ENCODE measurements at places on chromosomes 7 and 10.

DNA sequence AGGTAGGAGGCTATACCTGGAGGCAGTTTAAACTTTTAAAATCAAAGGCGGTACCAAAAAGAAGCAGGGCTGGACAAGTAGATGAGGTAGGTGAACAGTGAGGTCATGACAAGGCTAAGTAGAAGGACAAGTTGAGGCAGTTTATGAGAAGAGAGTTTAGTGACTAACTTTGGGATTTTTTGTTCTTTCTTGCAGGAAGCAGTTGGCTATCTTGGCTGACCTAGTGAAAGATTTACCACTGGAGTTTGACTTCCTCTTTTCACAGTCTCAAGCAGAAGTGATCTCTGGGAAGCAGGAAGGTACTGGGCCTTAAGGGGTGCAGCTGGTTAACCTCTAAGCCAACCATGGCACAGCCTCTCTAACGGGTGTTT, 26.3 kb downstream of the ENTPD7 start:
- no peak for DNase-seq

GRCh38 chr10:120701381-120701780, 149.8 kb upstream of the WDR11 start:
- DNase-seq, result no peak

DNA sequence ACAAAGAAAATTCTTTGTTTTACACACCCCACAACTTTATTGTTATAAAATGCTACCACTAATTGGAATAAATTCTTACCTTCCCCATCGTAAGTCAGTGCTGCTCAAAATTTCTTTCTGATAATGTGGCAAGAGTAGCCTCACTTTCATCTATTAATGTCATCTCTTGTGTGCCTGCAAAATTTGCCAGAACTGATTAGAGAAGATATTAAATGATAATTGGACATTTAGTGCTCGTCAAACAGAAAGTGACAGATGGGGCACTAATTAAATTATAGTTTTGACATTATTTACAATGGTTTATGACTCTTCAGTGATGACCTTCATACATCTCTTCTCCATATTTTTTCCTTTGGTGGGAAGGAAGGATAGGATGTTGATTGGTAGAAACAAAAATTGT, 690.9 kb downstream of the NXPH1 start:
- no peak for DNase-seq

GRCh38 chr10:122450353-122450990, 4.0 kb upstream of the ARMS2 start:
- DNase-seq, result no peak

- no peak for DNase-seq
These were observed 29.7 kb downstream of the RAMP3 start for GRCh38 chr7:45187089-45187945.

GRCh38 chr7:151481650-151482505, 37.8 kb downstream of the RHEB start:
- DNase-seq, result no peak

DNA sequence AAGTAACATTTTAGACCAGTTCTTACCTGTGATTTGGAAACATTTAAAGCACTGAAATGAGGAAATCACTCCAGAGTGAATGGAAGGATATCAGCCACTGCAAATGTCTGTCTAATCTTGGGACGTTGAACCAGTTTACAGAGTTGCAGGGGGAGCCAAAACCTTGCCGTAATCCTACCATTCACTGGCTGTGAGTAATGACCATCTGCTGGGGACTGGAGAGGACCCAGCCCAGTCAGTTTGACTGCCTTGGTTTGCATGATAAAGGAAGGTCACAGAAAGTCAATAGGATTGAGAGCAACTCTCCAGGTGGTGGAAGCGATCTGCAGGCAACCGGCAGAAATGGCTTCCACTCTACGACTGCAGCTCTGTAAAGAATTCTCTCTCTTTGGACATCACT, 167.2 kb downstream of the AKR1D1 start:
- no peak for DNase-seq

DNA sequence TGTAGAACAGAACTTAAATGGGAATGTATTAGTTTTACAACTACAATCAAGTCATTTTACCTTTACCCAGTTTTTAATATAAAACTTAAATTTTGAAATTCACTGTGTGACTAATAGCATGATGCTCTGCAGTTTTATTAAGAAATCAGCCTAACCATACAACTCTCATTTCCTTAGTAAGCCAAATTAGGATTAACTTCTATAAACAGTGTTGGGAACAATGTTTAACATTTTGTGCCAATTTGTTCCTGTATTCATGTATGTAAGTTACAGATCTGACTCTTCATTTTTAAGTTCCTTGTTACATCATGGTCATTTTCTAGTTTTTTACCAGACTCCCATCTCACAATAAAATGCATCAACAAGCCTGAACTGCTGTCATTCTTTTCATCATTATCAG, 209.8 kb downstream of the ZEB1 start:
- DNase-seq, result no peak

- no peak for DNase-seq
These were observed 70.1 kb upstream of the CAMK1D start for GRCh38 chr10:12279281-12279680.

GRCh38 chr7:92723943-92724342, 112.4 kb downstream of the CDK6 start:
- DNase-seq, result no peak

DNA sequence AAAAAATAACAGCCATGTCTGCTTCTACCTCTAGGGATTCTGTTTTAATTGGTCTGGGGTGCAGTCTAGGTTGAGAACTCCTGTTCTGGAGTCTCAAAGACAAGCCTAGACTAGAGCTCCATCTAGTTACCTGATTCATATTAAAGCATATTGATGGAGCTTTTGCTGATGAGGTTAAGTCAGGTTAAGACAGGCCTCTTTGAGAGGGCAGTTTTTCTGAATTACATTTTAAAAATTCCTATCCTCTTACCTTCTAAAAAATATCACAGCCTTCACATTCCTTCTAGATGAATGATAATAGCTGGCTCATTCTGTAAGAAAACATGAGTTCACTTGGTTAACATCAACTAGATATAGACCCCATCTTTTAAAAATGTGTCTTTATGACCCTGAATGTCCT, 28.9 kb downstream of the MGAM start:
- DNase-seq, result no peak

- no peak for DNase-seq
These were observed 105.0 kb upstream of the AGR3 start for GRCh38 chr7:16986755-16987154.

DNA sequence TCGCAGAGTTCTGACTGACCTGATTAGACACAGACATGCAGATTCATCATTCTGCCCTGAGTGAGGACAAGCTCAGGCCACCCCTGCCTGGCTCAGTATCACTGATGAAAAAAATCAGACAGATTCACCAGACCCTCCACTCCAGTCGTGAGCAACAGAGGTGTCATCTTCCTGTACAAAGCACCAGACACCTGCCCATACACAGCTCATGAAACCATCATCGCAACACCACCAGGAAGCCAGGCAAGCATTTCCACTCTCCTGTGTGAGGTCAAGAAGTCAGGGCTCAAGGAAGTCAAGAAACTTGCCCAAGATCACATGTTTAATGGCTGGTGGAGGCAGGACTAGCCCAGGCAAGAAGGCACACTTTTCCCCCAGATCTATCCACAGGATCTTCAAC, 163.0 kb downstream of the CALN1 start:
- no peak for DNase-seq

- DNase-seq, result no peak
These were observed 3.2 kb upstream of the ZNF775 start for GRCh38 chr7:150375662-150376521.

DNA sequence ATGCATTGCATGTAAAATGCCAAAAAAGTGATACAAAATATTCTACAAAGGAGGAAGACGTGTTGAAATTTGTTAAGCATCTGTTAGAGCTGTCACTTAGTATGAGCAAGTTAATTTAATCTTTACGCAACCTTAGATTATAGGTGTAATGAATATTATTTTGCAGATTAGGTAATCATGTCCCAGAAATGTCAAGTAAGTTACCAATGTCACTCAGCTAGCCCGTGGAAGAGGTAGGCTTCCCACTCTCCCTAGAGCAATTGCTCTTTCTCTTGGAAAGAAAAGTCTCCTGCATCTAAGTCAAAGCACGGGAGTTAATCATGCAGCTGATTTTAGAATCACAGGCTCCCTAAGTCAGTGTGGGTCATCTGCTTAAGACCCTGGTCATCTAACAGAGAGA, 830.4 kb upstream of the IGFBP3 start:
- no peak for DNase-seq

DNA sequence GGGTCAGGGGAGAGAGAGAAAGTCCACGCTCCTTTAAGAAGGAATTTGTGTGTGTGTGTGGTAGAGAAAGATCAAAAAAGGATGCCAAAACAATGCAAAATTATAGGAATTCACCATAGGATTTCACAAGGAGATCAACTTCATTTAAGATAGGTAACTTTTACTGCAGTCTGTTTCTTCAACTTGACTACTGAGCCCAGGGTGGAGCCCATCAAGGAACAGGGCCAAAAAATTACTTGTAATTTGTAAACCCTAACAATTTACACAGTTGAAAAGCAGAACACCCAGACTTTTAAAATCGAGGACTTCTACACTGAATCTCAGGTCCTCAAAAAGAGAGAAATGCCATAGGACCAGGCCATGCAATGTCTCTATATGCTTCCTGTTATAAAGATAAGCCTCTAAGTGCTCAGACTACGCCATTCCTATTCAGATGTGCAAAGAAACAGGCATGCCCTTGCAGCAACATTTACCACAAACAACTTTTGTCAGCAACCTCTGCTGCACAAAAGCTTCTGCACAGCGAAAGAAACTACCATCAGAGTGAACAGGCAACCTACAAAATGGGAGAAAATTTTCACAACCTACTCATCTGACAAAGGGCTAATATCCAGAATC, 10.6 kb upstream of the GIMAP4 start:
- no peak for DNase-seq

GRCh38 chr10:132179551-132180392, 7.0 kb upstream of the DPYSL4 start:
- DNase-seq, result no peak

- no peak for DNase-seq
These were observed 58.0 kb upstream of the IKZF1 start for GRCh38 chr7:50246551-50246950.

GRCh38 chr7:70143075-70144044, 545.1 kb downstream of the AUTS2 start:
- DNase-seq, result no peak

GRCh38 chr7:85776691-85777345, 590.0 kb upstream of the SEMA3D start:
- no peak for DNase-seq

DNA sequence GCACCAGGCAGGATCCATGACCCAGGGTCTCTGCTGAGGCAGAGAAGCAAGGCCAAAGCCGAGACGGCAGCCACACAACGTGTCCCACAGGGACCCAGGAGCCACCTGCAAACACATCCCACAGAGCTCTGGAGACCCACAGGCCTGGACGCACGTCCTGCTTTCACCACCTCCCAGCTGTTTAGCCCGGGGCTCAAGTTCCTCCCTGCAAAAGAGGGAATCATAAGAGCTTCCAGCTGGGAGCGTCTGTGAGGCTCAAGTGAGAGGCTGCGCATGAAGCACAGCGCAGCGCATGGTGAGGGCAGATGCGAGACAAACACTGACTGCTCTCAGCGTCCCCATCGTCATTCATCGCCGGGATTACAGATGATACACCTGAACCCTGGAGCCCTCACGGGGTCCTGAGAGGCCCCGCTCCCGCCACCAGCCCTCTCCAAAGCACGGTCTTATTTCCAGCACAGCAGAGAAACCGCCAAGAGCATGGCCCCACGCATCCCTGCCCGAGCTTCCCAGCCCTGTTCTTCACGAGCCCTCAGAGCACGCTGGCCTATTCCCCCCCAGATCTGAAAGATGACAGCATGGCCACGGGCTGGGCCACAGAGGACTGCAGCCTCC, 88.7 kb downstream of the MAD1L1 start:
- no peak for DNase-seq

DNA sequence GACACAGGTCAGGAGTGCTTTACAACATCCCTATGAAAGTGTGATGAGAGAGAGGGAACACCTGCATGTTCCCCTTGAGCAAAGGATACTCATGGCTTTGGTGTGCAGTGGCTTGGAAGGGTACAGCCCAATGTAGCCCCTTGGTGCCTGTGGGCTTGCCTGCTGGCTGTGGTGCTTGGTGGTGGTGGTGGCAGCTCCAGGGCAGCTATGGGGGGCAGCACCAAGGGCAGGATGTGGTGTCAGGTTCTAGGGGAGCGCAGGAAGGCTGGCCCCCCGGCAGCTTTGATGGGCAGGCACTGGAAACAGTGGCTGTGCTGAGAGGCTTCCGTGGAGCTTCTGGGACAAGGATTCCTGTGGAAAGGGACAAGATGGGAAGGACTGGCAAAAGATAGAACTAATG, 464.0 kb upstream of the ZMIZ1 start:
- no peak for DNase-seq

- no peak for DNase-seq
These were observed 31.5 kb upstream of the PRLHR start for GRCh38 chr10:118626953-118627352.

DNA sequence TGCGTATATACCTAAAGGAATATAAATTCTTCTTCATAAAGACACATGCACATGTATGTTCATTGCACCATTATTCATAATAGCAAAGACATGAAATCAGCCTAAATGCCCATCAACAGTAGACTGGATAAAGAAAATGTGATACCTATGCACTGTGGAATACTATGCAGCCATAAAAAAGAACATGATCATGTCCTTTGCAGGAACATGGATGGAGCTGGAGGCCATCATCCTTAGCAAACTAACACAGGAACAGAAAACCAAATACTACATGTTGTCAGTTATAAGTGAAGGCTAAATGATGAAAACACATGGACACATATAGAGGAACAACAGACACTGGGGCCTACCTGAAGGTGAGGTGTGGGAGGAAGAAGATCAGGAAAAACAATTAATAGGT, 48.7 kb downstream of the GPR37 start:
- DNase-seq, result no peak

GRCh38 chr10:89640241-89640640, 4.8 kb downstream of the PANK1 start:
- DNase-seq, result no peak

DNA sequence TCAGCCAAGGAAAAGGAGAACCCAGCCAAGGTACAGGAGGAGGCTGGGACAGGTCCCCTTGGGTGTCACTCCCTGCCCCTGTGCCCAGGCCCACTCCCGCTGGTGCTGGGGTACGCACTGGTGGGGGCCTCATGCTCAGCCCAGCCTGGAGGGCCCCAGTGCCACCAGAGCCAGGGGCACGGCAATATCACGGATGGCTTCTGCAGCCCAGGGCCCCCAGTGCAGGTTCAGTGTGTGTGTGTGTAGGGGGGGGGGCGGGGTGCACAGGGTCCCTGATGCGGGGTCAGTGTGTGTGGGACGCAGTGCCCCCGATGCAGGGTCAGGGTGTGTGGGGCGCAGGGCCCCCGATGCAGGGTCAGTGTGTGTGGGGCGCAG, 23.4 kb upstream of the ZNF716 start:
- no peak for DNase-seq

GRCh38 chr10:71677261-71677660, 42.3 kb downstream of the C10orf105 start:
- DNase-seq, result no peak

- DNase-seq, result no peak
These were observed 83.3 kb downstream of the PAXIP1 start for GRCh38 chr7:154919344-154920225.

GRCh38 chr10:131213741-131214505, 97.6 kb downstream of the TCERG1L start:
- no peak for DNase-seq
